ENCODE measurements at places on chromosomes 13 and 19. TPM values are rescaled to one million over a fixed set of nuclear protein-coding genes. Genes with fewer than 3 reads are reported as not detected.

The ZNF723 gene
- 0.17 TPM for polyA plus RNA-seq

The ETV2 gene
- 1.7 TPM for polyA plus RNA-seq

The PRTN3 gene
- polyA plus RNA-seq: 1.6 TPM

The PHLDB3 gene
- polyA plus RNA-seq: 12.8 TPM

The RNF113B gene
- polyA plus RNA-seq: 0.10 TPM

Measured in left renal cortex interstitium (tissue), 4 donors.